ENCODE measurements at places on chromosomes 4 and X. TPM values are rescaled to one million over a fixed set of nuclear protein-coding genes. Genes with fewer than 3 reads are reported as not detected.

DNA sequence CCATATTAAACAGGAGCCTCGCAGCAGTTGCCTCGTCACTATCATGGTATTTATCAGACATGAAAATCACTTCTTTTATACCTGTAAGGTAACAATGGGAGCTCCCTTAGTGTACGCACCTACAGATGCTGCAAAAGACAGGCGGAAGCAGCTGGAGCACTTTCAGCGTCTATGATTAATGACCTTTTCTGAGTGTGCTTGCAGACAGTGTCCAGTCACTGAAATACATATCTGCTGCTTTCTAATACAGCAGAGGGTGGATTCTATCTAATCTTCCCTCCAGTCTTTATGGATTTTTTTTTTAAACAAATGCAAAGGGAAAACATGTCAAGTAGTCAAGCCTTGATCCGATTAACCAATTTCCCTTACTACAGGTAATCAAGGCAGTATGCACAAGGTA, 24.1 kb downstream of the DCTD start:
- no peak for DNase-seq

- no peak for DNase-seq
Observed at GRCh38 chr4:105137121-105137875, 9.4 kb upstream of the TET2 start.

DNA sequence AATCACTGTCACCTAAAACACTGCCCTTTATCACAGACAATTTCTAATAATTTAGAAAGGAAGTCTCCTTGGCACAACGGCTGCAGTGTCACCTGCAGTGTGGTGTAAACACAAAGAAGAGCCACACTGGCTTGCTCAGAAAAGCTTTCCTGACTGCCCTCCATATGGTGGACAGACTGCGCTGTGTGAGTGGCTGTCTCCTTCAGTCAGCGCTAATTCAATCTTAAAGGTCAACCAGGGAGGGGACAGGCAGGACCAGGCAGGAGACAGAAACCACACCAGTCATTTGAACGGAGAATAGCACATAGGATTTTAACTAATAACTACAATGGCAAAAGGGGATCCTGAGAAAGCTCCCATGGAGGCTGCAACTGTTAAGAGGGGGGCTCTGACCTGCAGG, 132.1 kb downstream of the NSUN7 start:
- DNase-seq = no peak

DNA sequence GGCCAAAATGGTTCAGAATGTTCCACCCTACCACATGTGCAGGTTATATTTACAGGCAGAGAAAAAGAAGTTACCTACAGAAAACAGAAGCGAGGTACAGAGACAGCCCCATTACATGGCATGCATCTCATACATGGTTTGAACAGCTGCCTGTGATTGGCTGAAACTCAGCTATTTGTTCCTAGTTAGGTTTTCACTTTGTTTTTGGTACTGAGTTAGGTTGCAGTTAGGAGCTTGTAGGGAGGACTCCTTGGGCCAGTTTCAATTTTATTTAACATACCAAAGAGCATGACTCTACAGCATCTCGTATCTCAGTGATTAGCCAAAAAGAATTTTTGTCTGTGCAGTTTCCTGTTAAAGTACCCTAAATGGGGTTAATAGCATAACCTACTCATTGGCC, 392.0 kb downstream of the MAPK10 start:
- no peak for DNase-seq

DNA sequence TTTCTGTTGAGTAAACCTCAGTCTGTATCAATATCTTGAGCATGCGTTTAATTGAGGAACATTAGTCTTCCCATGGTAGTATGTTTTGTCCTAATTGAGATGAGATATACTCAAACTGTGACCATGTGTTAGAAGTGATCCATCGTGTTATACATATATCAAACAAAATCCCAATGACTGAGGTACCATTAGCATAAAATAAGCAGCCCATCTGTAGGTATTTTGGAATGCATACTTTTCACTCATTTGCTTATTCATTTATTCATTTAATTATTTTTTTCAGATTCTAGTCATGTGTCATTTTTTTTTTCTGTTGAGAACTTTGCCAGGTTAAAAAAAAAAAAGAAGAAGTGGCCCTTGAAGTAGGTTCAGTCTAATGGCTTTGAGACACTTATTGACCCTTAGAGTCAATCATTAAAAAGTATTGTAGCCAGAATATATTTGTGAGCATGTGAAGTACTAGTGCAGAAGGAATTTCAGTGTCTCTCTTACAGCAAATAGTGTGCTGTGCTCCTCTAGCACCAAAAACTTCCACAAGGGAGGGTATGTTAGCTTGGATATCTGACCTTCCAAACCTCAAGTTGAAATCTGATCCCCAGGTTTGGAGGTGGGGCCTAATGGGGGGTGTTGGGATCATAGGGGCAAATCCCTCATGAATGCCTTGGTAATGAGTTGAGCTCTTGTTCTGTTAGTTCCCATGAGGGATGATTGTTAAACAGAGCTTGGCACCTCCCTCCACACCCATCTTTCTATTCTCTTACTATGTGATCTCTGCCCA, 130.8 kb upstream of the NPY2R start:
- no peak for DNase-seq

DNA sequence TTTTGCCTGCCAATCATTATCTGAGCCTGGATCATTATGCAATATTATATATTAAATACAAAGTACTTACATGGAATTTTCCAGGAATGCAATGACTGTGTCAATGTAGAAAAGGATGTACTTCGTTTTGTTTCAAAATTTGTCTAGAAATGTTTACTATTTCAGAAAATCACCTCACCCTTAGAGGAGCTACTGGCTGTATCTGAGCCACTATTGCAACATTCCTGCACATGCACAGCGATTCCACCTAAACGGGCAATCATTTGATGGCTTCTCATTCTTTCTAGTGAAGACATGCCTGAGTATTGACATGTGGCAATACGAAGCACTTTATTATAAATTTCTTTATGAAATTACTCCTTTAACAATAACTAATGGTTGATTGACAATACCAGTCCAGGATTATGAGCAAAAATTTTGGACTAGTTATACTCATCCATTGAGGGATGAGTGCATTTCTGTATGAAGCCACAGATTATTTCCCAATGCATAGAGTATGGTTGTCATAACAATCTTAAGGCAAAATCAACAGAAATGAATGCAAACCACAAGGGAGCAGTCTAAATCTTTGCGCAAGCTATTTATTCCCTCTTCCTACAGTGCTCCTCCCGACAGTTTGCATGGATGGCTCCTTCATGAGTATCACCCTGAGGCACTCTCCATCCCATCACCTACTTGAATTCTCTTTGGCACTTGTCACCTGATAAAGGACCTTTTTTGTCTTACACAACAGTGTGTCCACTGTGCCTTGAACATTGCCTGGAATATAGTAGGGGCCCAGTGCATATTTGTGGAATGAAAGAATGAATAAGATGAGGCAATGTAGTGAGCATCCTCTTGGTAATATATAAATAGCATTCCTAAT, 35.8 kb upstream of the MMAA start:
- no peak for DNase-seq

DNA sequence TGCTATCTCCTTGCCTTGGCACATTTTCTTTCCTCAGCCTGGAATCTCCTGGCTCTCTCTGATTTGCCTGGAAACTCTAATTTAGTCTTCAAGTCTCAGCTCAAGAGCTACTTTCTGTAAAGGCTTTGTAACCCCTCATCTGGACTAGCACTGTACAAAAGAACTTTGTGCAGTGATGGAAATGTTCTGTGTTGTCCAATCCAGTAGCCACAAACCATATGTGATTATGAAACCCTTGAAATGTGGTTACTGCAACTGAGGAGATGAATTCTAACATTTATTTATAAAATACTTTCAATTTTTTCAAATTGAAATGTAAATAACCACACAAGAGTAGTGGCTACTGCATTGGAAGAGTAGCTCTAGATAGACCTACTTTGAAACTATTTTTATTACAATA, 66.6 kb upstream of the HS3ST1 start:
- no peak for DNase-seq

DNA sequence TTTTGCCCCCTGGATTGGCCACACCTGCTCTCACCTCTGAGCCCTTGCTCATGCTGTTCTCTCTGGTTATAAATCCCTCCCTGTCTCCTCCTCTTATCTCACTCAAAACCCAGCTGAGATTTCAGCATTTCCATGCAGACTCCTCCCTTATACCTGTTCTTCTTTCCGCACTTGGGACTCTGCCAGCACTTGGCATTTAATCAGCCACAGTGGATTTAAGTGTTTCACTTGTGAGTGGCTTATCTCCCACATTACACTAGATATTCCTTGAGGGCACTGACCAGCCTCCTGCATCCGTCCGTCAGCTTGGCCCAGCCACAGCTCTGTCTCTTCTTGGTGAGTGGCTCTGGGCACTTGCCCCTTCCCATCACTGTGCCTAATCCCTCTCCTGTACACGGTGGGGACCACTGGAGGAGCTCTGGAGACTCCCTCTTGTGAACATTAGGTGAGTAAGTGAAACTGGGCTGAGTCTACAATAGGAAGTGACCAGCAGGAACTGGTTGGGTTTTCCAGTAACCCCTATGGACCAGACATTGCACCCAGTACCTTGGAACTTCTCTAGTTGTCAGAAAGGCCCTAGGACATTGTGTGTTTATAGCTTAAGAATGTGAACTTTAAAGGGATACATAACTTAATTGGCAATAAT, 19.9 kb downstream of the FGFBP1 start:
- no peak for DNase-seq

GRCh38 chrX:47583240-47583861, 1.1 kb downstream of the TIMP1 start:
- DNase-seq = peak; percentile 63

DNA sequence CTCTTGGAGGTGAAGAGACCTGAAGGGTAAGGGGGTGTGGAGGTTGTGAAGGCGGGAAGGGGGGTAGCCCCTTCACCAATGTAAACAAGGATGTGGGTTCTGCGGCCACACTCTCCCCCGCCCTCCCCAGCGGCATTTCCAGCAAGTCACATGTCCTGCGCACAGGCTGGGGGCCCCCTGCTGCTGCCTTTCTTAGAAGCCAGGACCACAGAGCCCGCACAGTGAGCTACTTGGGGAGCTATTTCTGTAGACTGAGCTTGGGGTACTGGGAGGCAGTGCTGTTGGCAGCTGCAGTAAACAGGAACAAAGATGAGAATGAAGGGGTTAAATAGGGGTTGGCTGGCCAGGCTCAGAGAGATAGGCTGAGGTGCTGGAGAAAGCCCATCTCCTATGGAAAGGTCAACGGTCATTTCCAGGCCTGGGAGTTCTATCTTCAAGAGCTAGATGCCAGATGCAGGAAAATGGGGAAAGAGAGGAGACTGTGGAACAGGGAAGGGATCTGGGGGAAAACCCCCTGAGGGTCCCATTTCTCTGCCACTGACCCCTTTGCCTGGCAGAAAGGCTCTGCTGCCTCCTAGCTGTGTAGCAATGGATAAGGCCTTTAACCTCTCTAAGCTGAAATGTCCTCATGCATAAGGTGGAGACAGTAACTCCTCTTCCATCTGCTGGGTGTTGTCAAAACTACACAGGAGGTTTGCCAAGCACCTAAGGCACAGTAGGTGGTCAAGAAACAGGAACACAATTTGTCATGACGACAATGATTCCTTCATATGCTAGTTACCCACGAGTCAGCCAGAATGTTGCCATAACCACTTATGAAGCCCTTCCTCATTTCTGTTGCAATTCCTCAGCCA, 18.5 kb upstream of the PIM2 start:
- peak; percentile 89 for DNase-seq

DNA sequence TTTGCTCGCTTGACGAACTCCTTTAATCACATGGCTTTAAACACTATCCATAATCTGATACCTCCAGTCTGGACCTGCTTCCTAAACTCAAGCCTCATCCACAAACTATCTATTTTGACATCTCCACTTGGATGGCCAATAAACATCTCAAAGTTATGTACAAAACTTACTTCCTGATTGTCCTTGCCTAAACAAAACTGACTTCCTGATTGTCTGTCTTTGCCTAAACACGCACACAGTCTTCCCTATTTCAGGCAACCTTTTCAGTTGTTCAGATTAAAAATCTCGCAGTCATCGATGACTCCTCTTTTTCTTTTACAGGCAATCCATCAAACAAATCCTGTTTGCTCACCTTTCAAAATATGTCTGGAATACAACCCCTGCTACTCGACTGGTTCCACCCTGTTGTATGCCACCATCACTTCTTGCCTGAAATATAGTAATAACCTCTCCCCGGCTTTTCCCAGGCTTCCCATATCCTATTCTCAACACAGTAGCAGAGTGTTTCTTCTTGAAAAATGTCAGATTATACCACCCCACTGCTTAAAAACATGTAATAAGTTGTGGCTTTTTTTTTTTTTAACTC, 39.0 kb downstream of the ATOH1 start:
- DNase-seq = no peak

DNA sequence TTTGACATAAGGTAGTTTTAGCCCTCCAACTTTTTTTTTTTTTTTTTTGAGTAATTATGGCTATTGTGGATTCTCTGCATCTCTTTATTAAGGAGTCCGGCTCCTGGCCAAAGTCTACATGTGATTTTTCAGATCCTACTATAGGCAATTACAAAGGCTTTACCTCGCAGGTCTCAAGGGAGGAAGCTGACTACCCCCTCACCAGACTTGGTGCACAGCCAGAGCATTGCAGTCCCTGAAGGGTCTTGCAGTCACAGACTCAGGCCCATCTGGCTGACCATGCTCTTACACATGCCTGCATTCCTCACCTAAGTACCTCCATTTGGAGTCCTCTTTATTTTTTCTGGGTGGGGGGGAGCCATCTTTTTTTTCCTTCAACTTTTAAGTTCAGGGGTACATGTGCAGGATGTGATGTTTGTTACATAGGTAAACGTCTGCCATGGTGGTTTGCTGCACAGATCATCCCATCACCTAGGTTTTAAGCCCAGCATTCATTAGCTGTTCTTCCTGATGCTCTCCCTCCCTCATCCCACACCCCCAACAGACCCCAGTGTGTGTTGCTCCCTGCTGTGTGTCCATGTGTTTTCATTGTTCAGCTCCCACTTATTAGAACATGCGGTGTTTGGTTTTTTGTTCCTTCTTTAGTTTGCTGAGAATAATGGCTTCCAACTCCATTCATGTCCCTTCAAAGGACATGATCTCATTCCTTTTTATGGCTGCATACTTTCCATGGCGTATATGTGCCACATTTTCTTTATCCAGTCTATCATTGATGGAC, 88.4 kb upstream of the STIM2 start:
- DNase-seq = no peak

GRCh38 chr4:132333724-132334047, 815.4 kb upstream of the PCDH10 start:
- no peak for DNase-seq

DNA sequence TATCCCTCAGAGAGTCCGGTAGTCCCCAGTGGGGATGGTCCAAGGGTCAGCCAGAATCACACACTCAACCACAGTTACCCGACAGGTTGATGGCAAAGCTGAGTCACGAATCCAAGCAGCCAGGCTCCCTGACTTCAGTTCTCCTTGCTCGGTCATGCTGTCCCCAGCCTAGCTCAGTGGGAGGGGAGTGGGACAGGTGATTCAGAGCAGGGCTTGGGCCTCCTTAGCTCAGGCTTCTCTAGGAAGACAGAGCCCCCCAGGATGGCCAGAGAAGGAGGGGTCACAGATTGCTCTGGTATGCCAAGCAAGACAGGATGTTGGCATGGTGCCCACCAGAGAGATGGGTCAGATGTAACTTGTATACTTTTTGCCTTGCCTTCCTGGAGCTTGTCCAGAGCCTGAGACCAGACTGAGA, 66.5 kb downstream of the EFNB1 start:
- DNase-seq = no peak

GRCh38 chrX:19990151-19990555, 708 bp downstream of the BCLAF3 start:
- DNase-seq = no peak

GRCh38 chr4:40325406-40326019, 9.6 kb upstream of the CHRNA9 start:
- DNase-seq = no peak

Gene ZNF330
- total RNA-seq = 114 TPM

Gene BBS12
- total RNA-seq = 3.1 TPM

Gene GABRQ
- total RNA-seq = not detected

Gene BEX1
- 4.1 TPM for total RNA-seq

Gene MAGEA2
- total RNA-seq = not detected
